Spleen (tissue), 13 donors: ENCODE measurements at places on chromosomes 3 and 15.

- DNase-seq: no peak
Observed at GRCh38 chr3:111047042-111047441, 24.6 kb upstream of the NECTIN3 start.

- peak; percentile 68 for DNase-seq
Observed at GRCh38 chr15:78129077-78129750, 2.0 kb downstream of the CIB2 start.

- no peak for DNase-seq
Observed at GRCh38 chr15:33955945-33956344, 12.4 kb upstream of the CHRM5 start.

GRCh38 chr3:27596921-27597320, 112.7 kb upstream of the SLC4A7 start:
- no peak for DNase-seq

GRCh38 chr15:29589416-29589815, 232.9 kb downstream of the TJP1 start:
- DNase-seq: no peak

- DNase-seq: no peak
Observed at GRCh38 chr3:73556520-73557372, 68.0 kb downstream of the PDZRN3 start.

GRCh38 chr15:52651868-52652267, 27.3 kb downstream of the ATOSA start:
- peak; percentile 78 for DNase-seq

DNA sequence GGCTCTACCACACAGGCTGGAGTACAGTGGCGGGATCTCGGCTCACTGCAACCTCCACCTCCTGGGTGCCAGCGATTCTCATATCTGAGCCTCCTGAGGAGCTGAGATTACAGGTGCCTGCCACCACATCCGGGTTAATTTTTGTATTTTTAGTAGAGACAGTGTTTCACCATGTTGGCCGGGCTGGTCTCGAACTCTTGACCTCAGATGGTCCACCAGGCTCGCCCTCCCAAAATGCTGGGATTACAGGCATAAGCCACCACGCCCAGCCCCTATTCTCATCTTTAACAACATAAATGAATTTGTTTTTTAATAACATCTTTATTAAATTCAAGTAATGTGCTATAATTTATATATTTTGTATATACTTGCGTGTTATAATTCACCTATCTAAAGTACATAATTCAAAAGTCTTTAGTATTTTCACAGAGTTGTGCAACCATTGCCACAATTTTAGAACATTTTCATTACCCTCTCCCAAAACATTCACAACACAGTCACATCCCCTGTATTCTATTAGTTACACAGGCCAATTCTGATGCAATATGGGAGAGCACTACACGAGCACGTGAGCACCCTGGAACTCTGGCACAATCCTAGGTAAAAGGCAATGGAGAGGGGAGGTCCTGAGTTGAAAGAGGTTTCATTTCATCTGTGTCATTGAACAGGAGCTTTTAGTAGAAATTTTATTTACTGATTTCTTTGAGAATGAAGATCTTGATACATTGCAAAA, 21.2 kb upstream of the MTMR14 start:
- no peak for DNase-seq

DNA sequence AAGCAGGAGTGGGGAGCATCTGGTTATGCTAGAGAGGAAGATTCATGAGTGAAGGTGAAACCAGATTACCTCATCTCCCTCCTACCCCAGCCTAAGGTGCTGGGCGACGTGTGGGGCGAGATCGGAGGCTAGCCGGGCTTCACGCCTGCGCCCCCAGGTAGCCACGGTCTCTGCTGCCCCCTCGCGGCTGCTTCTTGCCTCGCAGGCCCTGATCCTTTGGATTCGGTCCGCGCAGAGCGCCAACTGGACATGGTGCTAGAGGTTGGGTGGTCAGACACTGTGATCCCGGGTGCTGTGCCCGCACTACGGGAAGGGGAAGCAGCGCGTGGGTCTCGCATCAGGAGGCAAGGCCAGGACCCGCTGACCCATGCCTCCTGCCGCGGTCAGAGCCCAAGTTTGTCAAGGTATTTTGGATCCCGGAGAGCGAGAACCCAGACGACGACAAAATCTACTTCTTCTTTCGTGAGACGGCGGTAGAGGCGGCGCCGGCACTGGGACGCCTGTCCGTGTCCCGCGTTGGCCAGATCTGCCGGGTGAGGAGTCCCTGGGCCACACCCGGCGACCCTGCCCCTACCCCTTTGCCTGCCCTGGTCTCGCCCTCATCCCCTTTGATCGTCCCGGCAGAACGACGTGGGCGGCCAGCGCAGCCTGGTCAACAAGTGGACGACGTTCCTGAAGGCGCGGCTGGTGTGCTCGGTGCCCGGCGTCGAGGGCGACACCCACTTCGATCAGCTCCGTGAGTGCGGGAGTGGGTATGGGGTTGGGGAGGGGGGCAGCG, 4.2 kb downstream of the SEMA3B start:
- DNase-seq: peak; percentile 97

DNA sequence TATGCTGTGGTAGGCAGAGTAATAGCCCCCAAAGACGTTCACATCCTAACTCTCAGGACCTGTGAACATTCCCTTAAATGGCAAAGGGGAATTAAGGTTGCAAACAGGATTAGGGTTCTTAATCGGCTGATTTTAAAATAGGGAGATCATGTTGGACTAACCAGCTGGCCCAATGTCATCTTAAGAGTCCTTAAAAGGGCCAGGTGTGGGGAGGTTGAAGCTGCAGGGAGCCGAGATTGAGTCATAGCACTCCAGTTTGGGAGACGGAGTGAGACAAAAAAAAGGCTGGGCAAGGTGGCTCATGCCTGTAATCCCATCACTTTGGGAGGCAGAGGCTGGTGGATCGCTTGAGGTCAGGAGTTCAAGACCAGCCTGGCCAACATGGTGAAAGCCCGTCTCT, 1.6 kb upstream of the FLNB start:
- no peak for DNase-seq

GRCh38 chr3:9732080-9732739, 675 bp downstream of the BRPF1 start:
- peak; percentile 91 for DNase-seq

GRCh38 chr3:13053420-13053819, 19.8 kb downstream of the IQSEC1 start:
- DNase-seq: no peak

DNA sequence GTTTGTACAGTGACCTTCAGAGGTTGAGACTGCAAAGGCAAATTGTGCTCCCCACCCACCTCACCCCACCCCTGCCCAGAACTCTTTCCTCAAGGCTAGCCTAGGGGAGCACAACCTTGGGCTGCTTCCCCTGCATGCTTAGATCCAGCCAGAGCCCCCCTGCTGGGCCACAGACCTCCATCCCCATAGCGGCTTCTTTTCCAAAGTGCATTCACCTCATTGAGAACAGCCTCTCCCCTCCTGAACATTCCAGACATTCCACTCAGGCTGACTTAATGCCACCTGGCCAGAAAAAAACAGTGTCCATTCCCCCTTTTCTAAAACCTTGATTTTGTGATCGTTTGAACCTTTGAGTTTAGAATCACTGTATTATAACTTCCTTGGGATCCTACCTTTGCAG, 124.4 kb upstream of the TOPAZ1 start:
- no peak for DNase-seq

GRCh38 chr3:171846597-171846996, 3.4 kb downstream of the TMEM212 start:
- DNase-seq: no peak

DNA sequence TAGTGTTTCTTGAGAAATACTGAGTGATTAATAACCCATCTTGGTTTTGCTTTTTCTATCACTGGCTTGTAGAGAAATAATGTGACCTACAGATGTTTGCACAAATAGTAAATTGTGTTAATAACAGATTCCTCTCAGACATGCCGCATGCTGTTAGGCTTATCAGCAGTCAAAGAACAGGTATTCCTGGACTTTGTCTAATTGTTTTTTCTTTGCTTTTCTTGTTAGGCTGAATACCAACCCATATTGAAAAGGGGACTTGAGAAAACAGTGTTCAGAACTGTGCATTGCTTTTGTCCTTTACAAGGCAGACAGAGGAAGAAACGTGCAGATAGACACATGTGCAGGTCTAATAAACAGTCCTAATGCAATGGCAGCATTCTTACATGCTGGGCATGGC, 51.0 kb upstream of the RARB start:
- DNase-seq: no peak

DNA sequence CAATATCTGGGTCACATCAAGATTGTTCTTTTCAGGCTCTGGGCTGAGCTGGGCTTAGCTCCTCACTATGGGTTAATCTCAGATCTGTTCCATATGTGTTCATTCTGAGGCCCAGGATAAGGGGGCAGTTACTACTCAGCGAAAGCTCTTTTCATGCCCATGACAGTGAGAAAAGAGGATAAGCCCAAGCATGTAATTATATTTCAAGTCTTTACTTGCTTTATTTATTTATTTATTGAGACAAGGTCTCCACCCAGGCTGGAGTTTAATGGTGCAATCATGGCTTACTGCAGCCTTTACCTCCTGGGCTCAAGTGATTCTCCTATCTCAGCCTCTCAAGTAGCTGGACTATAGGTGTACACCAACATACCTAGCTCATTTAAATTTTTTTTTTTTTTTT, 44.7 kb upstream of the SELENOK start:
- DNase-seq: no peak

DNA sequence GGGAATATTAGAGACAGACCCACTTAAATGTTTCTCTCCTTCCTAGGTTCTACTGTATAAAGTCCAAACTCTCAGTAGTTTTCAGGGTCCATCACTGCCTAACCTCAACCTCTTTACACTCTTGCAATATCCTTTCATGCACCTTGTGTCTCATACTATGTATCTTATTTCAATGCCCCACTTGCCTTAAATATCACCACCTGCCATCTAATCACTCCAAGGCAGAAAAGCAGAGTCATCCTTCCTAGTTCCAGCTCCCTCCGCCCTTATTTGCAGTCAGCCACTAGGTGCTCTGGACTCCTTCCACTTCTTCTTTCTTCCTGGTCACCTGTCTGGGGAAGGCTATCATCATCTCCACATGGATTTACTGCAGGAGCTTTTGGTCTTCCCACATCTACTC, 322.0 kb downstream of the MFSD1 start:
- no peak for DNase-seq

DNA sequence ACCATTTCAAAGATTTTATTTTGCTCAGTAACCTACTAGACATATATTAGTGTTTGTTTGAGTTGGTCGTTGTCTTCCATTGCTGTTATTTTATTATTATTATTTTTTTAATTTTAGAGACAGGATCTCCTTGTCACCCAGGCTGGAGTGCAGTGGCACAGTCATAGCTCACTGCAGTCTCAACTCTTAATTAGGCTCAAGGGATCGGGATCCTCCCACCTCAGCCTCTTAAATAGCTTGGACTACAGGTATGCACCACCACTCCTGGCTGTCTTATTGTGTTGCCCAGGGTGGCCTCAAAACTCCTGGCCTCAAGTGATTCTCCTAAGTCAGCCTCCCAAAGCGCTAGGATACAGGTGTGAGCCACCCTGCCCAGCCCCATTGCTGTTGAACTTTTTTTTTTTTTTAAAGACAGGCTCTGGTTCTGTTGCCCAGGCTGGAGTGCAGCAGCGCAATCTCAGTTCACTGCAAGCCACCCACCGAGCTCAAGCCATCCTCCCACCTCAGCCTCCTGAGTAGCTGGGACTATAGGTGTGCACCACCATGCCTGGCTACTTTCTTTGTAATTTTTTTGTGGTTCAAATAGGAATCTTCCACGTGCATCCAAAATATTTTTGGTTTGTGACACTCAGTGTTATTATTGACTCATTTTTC, 18.2 kb downstream of the SETD5 start:
- no peak for DNase-seq

- DNase-seq: no peak
Observed at GRCh38 chr3:98600412-98601095, 7.1 kb upstream of the CPOX start.

DNA sequence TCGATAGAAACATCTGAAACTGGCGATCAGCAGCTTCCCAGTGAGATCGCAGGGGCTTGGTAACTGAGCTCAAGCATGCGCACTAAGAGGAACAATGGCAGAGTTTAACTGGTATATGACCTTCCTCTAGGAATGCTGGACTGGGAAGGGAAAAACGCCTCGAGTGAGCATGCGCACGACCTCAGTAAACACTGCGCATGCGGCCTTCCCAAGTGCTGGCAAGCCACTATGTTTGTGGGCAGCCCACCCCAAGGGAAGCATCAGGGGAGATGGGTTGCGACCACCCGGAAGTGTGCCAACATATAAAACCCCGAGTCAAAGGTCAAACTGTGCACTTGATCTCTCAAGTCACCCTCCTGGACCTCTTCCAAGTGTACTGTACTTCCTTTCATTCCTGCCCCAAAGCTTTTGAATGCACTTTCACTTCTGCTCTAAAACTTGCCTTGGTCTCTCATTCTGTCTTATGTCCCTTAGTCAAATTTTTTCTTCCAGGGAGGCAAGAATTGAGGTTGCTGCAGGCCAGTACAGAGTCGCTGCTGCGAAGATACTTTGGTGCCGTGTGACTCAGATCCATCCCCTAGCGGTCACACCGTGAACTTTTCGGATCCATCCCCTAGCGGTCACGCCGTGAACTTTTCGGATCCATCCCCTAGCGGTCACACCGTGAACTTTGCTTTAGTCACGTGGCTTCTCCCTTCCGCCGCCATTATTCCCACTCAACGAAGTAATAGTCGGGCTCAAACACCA, 243.3 kb downstream of the FAM43A start:
- no peak for DNase-seq

DNA sequence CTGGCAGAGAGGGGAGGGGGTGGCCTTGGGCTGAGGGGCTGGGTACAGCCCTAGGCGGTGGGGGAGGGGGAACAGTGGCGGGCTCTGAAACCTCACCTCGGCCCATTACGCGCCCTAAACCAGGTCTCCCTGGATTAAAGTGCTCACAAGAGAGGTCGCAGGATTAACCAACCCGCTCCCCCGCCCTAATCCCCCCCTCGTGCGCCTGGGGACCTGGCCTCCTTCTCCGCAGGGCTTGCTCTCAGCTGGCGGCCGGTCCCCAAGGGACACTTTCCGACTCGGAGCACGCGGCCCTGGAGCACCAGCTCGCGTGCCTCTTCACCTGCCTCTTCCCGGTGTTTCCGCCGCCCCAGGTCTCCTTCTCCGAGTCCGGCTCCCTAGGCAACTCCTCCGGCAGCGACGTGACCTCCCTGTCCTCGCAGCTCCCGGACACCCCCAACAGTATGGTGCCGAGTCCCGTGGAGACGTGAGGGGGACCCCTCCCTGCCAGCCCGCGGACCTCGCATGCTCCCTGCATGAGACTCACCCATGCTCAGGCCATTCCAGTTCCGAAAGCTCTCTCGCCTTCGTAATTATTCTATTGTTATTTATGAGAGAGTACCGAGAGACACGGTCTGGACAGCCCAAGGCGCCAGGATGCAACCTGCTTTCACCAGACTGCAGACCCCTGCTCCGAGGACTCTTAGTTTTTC, 4.9 kb downstream of the ISL2 start:
- no peak for DNase-seq

- DNase-seq: peak; percentile 23
Observed at GRCh38 chr3:196979545-196979944, 10.9 kb upstream of the PIGZ start.

- no peak for DNase-seq
Observed at GRCh38 chr3:23865595-23866396, 51.0 kb downstream of the NKIRAS1 start.

- no peak for DNase-seq
Observed at GRCh38 chr3:127114337-127115070, 78.4 kb upstream of the PRR23E start.
